ENCODE measurements at places on chromosomes 4 and X.

DNA sequence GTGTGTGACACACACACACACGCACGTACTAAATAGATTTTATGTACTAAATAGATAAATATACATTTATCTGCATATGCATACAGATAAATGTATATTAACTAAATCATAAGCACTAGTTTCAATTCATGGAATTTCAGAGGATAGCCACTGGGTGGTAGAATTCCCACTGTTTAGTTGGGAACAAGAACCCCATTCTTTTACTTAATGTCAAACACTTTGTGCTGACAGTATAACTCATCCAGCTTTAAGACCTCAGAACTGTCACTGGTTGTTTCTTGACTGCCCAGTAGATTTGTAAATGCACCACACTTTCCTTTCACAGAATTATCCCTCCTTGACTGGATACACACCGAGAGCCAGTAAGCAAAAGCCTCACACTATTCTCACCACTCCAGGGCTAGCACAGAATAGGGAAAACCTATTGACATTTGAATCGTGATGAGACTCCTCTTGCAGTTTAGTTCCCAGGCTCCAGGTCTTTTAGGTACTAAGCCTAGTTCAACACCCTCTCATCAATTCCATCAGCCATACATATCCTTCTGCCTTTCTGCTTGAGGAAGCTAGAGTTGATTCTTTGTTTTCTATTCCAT lies 32.4 kb downstream of the PPARGC1A start:
- DNase-seq, result no peak

- no peak for DNase-seq
These were observed 47.9 kb downstream of the ATP8A1 start for GRCh38 chr4:42609051-42609450.

DNA sequence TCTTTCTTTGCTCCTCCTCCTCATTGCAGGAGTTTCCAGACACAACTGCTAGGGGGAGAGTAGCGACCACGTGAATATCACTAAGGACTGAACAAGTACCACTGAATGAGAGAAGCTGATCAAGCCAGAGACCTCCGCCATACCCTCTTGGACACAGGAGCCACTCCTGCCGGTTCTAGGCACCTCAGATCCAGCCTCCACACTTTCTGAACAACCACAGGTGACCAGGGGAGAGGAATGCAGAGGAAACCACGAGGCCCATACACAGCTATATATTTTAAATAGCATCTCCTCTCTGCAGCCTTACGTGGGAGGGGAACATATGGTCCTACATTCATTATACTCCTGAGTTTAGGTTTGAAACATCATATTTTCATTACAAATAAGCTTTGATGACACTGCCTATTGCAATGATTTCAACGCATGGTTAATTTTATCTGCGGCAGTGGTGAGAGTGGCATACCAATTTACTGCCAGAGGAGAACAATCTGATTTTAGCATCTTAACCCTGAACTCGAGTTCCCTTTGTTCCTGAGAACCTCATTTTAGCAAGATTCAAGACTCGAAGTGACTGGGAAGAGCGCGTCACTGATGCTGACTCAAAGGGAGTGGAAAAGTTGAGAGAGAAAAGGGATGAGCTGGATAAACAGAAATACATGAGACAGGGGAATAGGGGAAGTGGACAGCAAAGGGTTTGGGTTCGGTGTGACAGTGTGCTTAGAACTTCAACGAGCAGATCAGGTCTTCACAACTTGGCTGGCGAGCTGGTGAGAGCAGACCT lies 231.7 kb upstream of the PPARGC1A start:
- DNase-seq, result no peak

DNA sequence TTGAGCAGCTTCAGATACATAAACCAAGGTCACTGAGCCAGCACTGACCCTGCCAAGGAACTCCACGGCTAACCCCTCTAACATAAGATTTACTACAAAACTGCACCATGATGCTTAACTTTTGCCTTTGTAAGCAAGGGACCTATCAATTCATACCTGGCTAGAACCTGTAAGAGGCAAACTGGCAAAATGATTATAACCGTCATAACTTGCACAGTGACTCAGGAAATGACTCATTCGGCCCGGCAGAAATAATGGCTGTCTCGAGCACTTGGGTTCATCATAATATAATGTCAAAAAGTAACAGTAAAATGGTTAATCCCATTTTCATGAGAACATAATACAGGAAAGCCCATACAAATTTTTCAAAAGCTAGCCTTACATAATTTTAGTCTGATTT lies 17.2 kb downstream of the RASGEF1B start:
- DNase-seq, result no peak

- DNase-seq, result no peak
These were observed 473.4 kb upstream of the GNPDA2 start for GRCh38 chr4:45199736-45200135.

DNA sequence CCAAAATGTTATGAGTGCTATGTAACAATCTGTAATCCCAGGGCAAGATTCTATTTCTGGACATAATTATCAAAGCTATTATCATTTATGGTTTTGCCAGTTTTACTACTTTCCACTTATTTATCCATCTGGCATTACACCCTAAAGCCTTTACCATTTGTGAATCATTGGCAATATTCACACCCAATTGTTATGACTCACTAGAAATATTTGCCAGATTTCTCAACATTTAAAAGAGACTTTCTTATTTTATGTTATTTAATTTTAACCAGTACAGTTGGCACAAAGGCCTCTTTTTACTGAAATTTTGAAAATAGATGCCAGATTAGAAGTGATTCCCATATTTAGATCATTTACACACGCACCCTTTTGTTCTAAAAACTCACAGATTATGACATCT lies 242.7 kb upstream of the WDFY3 start:
- no peak for DNase-seq

DNA sequence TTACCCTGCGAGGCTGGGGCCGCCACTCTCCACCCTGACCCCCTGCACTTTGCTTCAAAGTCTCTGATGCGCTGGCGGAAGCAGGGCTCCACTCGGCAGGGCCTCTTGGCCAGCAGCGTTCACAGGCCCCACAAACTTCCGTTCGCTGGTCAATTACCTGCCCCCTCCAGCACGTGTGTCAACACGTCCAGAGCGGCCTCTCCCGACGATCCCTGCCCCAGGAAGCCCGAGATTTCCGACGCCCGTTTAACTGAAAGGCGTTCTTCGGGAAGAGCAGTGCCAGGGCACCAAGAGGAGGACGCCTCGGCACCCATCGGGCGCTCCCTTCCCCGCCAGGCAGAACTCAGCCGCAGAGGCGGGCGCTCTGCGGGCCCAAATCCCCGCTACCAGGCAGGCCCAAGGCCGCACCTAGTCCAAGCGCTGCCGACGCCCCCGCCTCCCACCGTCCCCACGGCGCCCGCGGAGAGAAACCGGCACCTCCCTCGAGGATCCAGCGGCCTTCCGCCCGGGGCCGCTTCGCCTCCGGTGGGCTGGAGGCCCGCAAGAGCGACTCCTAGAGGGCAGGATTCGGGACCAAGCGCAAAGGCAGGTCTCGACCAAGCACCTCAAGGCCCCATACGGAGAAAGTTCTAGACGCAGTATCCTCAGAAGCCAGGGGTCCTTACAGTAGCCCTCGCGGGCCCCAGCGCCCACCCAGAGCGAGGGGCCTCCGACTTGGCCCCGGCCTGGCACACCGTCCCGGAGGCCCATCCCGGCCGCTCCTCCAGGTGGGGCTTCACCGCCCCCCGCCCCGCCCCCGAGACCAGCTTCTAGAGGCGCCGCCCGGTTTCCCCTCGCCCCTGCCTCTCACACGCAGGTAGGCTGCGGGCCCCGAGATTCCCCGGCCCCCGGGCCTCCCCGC lies 586 bp downstream of the BCAP31 start:
- DNase-seq, result peak; percentile 45

GRCh38 chr4:156870131-156870530 lies 101.5 kb downstream of the PDGFC start:
- no peak for DNase-seq

DNA sequence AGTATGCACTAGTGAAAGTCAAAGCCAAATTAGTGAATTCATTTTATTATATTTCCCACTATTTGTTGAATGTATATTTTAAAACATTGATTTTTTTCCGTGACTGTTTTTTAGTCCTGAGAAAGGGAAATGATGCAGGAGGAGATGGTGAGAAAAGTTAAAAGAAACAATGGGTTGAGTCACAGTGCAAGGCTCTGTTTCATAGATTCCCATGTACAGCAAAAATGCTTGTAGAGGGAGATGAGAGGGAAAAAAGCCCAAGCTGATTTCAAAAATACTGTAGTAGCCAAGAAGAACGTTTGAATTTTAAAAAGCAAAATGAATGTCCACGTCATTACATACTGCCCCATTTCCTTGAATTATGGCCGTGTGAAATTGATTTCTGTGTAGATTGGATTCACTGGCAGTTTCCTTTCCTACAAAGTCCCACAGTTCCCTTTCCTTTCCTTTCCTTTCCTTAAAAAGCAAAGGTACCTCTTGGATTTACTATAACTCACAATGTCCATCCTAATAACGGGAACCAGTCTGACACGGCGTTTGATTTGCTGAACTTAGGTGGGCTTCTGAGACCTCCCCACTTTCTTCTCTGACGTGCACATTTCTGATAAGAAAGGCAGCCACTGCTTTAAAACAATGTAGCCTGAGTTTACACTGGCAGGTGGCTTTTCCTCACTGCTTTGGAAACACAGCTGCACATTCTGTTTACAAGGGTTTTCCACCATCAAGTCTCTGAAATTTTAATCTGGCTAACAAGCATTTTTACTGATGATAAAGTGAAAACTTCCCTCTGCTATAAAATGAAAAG lies 63.7 kb downstream of the SPCS3 start:
- DNase-seq, result no peak

GRCh38 chr4:98643755-98644154 lies 14.7 kb downstream of the TSPAN5 start:
- no peak for DNase-seq

DNA sequence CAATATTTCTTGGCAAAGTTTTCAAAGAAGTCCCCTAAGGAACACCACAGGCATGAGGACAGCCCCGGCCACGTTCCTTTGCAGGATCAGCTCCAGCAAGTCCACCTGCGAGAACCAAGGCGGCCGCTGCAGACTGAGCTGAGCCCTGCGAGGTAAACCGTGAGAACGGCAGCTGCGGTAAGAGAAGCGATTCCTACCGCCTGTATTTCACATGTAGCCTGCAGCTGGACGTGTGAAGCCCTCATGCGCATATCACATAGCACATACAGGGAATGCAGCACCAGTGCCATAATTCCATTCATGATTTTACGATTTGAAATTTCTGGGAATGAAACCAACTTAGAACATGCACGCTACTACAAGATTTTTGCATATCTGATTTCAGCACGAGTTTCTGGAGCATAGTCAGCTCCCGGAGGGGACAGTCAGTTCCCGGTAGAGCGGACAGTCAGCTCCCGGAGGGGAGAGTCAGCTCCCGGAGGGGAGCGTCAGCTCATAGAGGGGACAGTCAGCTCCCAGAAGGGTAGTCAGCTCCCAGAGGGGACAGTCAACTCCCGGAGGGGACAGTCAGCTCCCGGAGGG lies 41.7 kb downstream of the FGFRL1 start:
- no peak for DNase-seq

DNA sequence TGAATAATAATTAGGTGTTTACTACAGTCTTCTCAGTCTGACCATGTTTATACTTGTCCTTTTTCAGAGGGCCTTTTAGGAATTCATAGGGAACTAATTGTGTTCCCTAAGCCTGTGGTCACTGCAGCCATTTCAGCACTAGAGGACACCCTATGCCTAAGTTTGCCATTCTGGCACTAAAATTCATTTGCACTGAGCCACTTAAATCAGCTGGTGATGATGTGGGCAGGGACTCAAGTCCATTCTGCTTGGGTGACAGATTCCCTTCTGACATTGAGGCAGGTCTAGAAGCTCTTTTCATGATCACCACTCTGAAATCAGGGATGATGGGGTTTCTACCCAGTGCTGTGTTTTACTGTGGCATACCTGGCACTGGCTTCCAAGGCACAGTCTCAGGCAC lies 1178.9 kb upstream of the DIAPH2 start:
- DNase-seq, result no peak

- DNase-seq, result no peak
These were observed 1.6 kb upstream of the CCDC149 start for GRCh38 chr4:24914460-24914859.

DNA sequence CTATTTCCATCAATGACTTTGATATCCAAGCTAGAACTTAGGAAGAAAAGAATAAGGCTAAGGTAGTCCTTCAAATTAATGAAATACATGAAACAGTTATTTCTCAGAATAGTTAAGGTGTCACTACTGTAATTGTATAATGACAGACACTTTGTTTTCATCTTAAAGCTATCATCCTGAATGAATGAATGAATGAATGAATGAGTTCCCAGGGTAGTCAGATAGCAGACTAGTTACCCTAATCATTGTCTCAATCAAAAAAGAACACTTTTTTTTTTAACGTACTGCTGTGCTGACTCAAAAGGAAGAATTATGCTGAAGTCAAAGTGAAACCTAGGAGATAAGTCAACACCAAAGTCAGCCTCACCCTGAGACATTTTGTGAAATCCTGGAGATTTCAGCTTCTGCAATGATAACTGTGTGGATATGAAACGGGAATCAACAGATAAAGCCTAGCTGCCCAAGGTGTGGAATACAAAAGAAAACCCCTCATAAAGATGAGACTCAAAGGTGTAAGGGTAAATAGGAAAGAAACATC lies 68.3 kb upstream of the CNKSR2 start:
- no peak for DNase-seq

GRCh38 chrX:43963726-43964125 lies 9.5 kb downstream of the NDP start:
- no peak for DNase-seq

- no peak for DNase-seq
These were observed 281.2 kb downstream of the QDPR start for GRCh38 chr4:17230727-17231126.

DNA sequence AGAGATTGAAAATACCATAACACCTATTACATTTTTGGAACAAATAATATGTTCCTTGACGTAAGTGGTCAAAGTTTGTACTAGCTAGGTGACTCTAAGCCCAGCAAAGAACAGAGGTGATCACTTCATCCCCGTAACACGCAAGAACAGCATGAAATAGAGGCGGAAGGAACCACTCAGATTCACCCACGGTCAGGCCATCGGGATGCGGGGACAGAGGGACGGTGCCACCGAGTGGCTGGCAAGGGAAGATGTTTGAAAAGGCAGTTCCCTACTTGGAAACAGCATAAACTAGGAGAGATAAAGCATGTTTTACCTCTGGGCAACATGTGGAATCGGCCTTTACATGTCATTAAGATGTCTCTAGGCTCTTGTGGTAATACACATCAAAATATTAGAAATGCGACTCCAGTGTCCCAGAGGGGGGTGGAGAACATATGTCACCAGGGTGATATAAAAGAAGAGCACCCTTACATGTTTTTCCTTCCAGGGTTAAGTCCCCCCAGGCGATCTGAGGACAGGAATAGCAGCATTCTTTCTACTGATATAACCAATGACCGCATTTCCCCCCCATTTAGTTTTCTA lies 84.0 kb downstream of the PHKA2 start:
- no peak for DNase-seq

DNA sequence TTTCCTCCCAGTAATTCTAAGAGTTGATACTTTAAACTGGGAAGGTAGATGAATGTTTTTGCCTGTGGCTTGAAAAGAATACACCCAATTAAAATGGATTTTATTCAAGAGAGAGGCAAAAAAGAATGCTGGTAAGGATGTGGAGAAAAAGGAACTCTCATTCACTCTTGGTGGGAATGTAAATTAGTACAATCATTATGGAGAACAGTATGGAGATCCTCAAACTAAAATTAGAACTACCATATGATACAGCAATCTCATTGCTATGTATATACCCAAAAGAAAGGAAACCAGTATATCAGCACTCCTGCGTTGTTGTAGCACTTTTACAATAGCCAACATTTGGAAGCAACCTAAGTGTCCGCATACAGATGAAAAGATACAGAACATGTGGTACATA lies 75.2 kb downstream of the ANKRD50 start:
- DNase-seq, result no peak

All from activated CD4-positive, CD25-positive, alpha-beta regulatory T cell treated with anti-CD3 and anti-CD28 coated beads, Interleukin-2, amount 50 U/mL, for 72 hours (primary cell).